ENCODE measurements at places on chromosomes 11 and 22.

DNA sequence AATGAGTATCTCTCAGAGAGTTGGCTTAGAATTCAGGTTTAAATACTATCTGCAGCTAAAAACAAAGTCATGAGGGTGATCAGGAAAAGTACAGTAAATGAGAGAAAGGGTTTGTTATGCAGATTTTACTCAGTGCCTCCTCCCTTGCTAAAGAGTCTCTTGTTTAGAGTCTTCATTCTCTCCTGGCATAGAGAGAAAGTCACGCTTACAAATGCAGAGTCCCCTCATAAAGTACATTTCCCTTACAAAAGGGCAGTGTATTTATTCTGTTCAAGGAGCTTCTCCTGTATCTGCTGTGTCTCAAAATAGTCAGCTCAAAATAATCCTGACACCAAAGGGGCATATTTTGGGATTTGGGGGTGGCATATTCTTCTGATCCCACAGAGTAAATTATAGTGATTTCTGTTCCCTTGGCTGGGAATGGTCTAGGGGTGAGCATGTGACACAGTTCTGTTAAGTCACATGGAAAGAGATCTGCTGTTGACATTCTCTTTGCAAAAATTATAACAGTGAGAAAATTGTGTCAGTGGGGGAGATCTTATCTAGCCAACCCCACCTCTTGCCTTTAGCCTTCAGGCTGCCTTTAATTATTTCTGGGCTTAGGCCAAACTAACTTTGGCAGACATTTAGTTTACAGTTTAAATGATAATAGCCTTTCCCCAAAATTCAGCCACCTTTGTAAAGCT lies 102.9 kb downstream of the MTNR1B start:
- DNase-seq: peak; percentile 32

- DNase-seq: no peak
Measured at GRCh38 chr22:23206915-23207314, 26.6 kb downstream of the BCR start.

- no peak for DNase-seq
Measured at GRCh38 chr11:66359662-66360087, 11.9 kb downstream of the SLC29A2 start.

- DNase-seq: no peak
Measured at GRCh38 chr11:78158987-78159652, 19.7 kb upstream of the ALG8 start.

DNA sequence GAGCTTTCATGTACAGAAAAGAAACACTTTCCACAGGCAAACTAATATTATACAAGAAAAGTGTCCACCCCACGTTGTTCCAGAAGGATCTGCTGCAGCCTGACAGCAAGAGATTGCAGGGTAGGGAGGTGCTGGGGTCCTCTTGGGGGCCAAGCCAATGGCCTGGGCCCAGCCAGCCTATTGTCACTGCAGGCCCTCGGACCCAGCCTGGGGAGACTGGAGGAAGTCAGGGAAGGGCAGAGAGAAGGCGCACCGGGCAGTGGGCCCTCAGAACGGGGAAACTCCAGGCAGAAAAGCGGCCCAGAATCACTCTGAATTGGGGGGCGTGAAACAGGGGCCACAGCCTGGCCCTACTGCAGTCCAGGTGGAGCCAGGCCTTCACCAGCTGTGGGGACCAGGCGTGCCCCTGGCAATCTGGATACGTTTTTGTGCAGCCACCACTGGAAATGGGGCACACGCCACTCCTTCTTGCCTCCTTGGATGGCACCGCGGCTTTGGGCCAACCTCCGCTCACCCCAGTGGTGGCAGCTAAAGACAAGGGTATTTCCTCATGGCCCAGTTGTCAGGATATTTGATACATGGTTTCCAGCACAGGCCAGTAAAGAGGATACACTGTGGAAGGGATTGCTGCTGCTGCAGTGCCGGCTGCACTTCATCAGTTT lies 3.9 kb upstream of the NAP1L4 start:
- no peak for DNase-seq

DNA sequence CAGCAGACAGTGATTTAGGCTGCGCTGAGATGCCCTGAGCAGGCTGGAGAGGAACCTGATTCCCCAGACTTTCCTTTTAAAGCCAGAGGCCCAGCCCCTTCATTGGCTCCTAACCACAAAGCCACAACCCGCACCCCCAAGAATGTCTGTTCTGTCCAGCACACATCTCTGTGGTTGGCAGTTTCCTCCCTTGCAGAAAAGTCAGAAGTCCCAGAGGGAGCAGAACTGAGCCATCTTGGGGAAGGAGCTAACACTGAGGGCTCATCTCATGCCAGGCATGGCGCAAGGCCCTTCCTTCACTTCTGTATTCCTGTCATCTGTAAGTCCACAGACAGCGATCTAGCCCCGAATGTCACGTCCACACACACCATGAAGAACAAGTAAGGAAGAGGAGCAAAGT lies 97.1 kb upstream of the SYT13 start:
- no peak for DNase-seq

DNA sequence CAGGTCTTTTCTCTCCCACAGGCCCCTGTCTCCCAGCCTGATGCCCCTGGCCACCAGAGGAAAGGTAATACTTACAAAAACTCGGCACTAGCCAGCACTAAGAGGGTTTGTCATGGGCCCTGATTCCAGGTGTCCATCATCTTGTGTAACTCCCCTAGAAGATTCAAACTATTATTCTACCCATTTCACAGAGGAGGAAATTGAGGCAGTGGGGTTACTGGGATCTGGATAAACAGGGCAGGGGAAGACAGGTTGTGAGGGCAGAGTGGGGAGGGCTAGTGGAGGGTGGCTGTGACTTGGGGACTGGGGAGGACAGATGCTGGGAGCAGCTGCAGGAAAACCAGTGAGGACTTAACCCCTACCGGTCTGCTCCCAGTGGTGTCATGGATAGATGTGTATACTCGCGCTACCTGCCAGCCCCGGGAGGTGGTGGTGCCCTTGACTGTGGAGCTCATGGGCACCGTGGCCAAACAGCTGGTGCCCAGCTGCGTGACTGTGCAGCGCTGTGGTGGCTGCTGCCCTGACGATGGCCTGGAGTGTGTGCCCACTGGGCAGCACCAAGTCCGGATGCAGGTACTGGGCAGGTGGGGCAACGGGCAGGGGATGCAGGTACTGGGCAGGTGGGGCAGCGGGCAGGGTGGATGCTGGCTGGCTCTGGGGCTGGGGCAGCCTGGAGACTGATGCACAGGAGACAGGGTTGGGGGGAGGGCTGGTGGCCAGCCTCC lies 1.2 kb downstream of the VEGFB start:
- no peak for DNase-seq

DNA sequence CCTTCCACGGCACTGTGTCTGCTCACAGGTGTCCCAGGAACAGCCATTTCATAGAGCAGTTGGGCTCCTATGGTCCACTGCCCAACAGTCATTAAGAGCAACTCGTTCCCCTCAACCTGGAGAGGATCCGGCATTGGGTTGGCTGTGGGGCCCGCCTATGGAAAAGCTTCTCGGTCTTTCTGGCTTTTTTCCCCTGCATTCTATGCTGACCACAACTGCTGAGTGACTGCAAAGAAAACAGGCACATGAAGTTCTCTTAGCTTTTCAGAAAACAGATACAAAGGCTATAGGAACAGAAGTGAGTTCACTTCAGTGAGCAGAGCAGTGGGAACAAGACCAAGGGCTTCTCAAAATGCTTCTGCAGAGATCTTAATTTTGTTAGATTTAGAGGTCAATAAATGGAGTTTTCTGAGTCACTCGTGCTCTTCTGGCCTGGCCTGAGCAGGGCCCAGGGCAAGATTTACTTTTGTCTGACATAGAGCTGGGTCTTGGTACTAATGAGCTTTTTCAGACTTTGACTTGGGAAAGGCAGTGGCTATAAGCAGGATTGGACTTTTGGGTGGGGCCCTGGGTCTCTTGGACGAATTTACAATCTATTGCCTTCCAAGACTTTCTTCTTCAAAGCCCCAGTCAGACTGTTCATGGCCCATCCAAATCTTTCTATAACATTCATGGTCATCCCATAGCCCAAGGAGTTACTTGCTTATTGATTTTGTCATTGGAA lies 13.6 kb upstream of the APOL5 start:
- DNase-seq: no peak

- no peak for DNase-seq
Measured at GRCh38 chr11:75812542-75813040, 2.4 kb upstream of the UVRAG start.

GRCh38 chr11:47289856-47290255 lies 19.9 kb downstream of the MADD start:
- no peak for DNase-seq

DNA sequence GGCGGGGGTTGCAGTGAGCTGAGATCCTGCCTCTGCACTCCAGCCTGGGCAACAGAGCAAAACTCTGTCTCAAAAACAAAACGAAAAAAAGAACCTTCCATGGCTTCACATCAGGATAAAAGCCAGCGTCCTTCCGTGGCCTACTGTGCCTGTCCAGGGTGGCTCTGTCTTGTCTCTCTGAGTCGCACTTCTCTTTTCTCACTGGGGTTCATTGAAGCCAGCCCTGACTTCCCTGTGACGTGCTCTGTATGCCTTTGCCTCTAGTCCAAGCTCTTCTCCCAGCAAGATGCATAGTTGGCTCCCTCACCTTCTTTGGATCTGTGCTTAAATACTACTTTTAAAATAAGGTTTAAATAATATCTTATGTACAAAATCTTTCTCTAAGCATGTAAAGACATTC lies 11.6 kb downstream of the ATXN10 start:
- DNase-seq: no peak

DNA sequence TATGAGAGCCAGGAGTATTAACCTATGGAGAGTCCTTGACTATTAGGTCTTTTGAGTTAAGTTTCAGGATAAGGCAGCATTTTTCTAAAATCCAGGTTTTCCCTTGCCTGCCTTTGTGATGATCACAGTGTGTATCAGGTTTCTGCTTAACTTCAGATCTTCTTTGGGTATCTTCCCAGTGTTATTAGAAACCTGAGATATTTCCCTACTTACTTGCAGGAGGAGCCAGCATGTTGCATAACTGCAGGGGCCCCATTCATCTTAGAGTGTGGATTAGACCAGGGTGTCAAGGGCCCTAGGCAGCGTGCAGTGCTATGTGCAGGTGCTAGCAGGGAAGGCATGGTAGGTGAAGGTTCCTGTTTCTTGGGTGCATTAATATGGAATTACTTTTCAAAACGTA lies 69.5 kb downstream of the ZNRF3 start:
- no peak for DNase-seq

GRCh38 chr11:109173504-109173903 lies 248.5 kb upstream of the C11orf87 start:
- DNase-seq: no peak

DNA sequence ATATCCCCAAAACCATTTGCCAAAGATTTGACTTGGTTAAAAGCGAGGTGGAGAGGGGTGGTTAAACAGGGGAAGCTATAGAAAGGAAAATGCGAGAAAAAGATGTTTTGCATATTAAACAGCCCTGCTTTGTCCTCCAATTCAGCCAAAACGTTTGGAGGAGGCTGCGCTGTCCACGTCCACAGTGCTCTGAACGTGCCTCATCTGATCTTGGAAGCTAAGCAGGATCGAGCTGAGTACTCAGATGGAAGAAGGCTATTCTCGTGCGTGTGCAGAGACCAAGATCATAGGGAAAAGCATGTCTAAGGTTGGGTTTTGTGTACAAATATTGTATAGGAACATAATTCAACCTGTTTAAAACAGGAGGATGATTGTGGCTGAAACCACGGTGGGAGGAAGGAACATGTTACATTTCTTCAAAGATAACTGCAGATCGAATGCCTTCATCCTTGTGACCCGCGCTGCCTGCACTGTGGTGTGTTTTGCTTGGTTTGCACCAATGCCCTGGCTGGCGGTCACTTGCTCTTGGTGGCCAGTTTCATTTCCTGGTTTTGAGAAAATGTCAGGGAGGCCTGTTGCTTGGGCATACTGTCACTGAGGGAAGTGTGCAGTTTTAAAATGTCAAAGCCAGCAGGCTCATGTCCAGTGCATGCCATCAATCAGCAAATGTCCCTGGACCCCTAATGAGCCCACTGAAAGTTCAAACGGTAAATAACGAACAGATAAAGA lies 40.4 kb downstream of the FLI1 start:
- no peak for DNase-seq

DNA sequence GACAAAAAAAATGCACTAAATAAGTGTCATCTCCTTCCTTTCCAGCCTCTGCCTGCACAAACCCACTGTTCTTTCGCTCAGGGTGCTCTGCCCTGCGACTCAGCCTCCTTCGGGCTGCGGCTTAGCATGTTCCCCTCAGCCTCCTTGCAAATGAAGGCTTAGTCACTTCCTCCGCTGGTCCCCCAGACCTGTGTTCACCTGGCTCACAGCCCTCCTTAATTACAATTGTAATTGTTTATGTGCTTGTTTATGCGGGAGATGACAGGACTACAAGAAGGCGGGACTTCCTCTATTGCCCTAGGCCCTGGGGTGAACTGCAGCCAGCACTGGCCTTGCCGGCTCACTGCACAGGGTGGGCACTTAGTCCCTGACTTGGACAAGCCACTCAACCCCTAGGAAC lies 303.6 kb downstream of the KIRREL3 start:
- DNase-seq: no peak

DNA sequence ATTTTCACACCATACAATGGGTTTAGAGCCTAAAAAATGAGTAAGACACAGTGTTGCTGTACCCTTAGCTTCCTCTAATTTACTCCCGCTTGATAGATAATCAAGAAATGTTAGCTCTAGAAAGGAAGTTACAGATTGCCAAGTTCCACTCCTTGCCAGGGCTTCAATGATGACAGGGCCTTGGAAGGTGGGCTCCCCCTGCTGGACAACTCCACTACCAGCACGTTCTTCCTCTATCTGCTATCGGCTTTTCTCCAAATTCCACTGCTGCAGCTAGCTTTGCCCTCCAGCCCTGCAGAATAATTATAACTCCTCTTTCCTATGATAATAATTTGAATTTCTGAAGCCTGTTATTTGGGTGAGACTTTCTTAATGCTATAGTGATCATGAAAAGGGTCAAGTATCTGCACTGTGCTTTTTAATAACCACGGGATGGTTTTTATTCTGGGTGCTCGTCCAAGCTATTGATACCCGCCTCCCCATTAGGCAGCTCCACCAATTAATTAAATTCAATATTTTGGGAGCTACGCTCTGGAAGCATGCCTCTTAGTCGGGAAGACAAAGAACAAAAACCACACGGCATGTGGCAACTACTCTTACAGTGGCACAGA lies 9.0 kb downstream of the SYN3 start:
- peak; percentile 0 for DNase-seq

DNA sequence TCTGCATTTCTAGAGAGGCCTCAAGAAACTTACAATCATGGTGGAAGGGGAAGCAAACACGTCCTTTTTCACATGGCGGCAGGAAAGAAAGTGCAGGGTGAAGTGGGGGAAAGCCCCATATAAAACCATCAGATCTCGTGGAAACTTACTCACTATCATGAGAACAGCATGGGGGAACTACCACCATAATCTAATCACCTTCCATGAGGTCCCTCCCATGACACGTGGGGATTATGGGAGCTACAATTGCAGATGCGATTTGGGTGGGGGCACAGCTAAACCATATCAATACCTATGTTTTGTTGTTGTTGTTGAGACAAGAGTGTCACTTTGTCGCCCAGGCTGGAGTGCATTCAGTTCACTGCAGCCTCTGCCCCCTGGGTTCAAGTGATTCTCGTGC lies 29.9 kb downstream of the SFI1 start:
- no peak for DNase-seq

- no peak for DNase-seq
Measured at GRCh38 chr11:35367491-35367890, 51.9 kb downstream of the SLC1A2 start.

All from NCI-H446 treated with DMSO at 0.1 percent for 48 hours (cell line).